ENCODE measurements at places on chromosomes 2 and 18.

- no peak for DNase-seq
Observed at GRCh38 chr2:95315801-95316411, 18.8 kb downstream of the KCNIP3 start.

- no peak for DNase-seq
Observed at GRCh38 chr2:60565472-60565871, 12.0 kb upstream of the BCL11A start.

DNA sequence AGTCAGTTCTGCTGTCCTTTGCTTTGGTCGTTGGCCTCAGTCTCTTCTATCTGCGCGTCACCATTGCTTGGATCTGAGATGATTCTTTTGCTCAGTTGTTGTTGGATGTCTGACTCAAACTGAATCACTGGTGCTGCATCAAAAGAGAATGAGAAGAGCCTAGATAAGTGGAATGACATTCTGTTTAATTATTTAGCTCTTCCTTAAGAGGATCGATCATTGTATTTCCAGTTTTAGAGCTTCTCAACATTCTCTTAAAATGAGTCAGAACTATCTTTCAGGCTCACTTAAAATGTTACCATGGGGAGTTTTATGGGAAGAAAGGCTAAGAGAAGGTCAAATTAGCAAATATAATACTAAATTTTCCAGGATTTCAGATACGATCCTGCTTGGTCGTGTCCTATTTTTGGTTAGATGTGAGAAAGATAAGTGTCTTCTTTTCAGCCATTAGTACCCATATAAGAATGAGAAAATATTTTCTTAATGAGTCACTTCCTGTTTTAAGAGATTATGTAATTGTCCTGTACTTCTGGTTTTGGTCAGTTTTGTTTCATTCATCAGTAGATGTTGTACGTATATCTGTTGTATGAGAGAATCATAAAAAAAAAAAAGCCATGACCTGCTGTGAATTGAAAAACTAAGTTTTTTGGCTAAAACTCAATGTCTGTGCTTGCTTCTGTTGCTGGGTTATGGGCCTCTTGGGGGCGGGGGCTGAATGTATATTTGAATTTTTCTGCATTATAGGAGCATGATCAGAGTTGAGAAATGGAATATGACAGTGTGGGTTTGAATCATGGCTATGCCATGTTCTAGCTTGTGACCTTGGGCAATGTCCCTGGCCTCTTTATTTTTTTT lies 31.6 kb upstream of the CASP10 start:
- DNase-seq, result no peak

- peak; percentile 53 for DNase-seq
Observed at GRCh38 chr2:96509114-96509846, 4.1 kb upstream of the NEURL3 start.

GRCh38 chr18:45837283-45838070 lies 12.0 kb downstream of the SIGLEC15 start:
- no peak for DNase-seq

DNA sequence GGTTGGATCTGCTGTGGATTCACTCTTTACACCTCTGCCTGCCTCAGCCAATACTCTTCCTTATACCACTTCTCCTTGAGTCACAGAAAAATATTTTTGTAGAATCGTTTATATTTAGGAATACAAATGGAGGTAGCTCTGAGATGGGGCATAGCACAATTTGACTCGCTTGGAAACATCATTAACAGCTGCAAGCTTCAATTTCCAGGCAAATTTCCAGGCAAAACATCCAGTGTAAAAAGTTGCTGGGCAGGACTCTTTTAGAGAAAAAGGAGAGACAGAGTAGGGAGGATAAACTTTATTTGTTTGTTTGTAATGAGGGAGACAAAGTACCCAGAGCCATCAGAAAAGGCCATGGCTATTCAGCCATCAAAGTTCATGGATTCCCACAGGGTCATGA lies 74.4 kb upstream of the SOX11 start:
- no peak for DNase-seq

DNA sequence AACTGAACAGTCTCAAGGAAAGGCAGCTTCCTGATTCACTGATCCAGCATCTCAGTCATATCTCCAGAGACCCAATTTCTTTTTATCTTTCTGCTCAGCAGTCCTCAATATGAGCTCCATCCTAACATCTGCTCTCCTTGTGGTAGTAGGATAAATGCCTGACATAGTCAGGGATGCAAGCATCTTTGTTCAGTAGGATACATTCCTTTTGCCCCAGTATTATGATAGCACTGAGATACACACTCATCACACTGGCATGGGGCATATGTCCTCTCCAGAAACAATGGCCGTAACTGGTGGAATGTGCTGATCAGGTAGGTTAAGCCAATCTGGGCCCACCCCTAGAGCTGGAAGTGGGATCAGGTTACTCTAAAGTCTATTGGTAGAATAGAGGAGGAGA lies 207.2 kb downstream of the ETAA1 start:
- no peak for DNase-seq

DNA sequence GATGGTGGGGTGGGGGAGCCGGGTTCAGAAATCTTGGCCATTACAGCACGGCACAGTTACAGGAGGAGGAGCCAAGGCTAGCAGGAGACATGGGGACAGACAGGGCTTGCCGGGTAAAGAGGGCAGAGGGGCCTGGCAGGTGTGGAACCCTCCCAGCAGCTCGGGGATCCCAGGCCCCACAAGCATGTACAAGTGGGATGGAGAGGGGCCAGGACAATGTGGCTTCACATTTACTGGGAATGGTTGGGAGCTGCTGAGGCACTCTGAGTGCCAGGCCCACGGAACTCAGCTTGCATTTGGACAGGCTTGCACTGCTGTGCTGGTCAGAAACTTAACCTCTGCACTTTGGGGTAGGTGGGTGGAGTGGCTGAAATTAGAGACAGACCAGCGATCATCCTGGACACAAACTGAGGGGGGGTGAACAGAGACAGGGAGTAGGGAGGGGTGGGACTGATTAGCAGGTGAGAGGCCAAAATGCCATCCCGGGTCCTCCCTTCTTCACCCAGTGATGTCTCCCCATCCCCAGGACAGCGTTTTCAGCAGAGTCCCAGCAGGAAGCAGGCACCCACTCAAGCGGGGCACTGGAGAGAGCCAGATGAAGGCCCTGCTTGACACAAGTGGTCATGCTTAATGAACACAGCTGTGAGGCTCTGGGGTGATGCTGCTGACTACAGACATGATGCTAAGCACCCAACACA lies 9.6 kb downstream of the PER2 start:
- no peak for DNase-seq

- DNase-seq, result no peak
Observed at GRCh38 chr2:17252258-17252657, 266.0 kb downstream of the RAD51AP2 start.

DNA sequence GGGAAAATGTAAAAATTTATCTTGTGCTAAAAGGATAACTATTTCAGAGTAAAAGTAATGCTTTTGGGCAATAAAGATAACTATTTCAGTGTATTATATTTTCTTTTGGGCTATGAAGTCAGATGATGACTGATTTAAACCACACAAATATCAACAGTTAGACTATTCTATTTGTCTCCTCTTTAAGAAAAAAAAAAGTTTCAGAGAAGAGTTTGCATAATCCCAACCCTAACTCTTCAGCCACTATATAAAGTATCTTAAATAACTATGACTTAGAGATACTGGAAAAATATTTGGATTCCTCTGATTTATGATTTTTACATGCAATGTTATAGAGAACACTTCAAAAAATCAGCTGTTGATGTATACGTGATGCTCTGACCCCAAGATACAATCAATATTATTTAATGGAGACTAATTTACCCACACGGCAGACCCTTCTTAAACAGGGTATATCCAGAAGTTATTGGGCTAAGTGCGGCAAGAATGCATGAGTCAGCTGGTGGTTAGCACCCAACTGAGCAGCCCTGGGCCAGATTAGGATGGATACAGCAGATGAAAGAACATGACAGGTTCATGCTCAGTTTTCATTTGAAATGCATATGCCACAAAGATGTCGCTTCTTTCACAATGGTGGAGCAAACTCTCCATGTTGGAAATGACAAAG lies 279.0 kb downstream of the AFF3 start:
- no peak for DNase-seq

DNA sequence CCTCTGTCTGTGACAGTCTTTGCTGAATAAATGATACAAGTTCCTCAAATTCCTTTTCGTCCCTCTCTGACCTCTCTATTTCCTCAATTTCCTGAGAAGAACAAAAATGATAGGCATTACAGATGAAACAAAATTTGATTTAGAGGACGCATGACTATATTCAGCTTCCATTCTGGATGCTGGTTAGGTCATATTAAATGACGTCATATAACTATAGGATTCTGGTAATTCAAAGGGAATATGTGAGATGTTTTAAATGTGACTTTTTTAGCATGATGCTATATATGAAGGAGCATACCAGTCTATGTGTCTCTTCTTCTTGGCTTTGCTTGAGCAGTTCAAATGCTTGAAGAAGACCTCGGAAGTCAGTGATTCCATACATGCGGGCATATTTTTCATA lies 102.3 kb downstream of the TTN start:
- no peak for DNase-seq
